ENCODE measurements at places on chromosomes 12 and 14.

GRCh38 chr14:33210311-33210710 lies 271.6 kb downstream of the NPAS3 start:
- H3K27ac ChIP-seq, result no peak overlapping the region
- H3K36me3 ChIP-seq, result no peaks in the 10 kb centered on the region
- H3K27me3 ChIP-seq, result no peaks in the 10 kb centered on the region
- peak; percentile 33 for DNase-seq

DNA sequence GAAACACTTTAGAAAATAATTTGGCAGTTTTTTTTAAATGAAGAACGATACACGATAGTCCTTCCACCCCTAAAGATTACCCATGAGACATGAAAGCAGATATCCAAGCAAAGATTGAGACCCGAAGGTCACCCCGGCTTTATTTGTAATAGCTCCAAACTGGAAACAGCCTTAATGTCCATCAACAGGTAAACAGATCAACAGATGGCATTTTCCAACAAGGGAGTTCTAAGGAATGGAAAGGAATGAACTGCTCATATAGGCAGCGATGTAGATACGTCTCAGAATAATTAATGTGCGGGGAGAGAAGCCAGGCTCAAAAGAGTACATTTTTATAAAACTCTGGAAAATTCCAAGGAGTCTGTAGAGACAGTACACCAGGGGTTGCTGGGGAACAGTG lies 23.7 kb upstream of the MEG3 start:
- no peaks in the 10 kb centered on the region for H3K36me3 ChIP-seq
- no peaks in the 10 kb centered on the region for H3K27me3 ChIP-seq
- no peak overlapping the region for H3K4me3 ChIP-seq

DNA sequence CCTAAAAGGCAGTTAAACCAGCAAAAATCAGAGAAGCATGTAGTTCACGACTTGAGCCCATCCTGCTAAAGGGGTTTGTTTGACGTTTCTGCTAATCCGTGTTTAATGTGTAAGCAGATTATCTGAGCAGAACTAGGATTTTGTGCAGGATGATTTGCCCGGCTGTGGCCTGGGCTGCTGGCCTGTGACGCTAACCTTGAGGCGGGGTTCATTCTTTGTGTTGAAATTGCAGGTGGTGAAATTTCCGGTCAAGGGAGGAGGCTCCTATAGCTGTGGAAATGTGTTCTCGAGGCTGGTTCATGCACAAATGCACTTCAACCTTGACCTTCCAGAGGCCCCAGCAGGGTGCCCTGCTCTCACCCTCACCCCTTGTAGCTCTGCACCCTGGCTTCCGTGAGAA lies 63.7 kb downstream of the SLC24A4 start:
- no peaks in the 10 kb centered on the region for H3K36me3 ChIP-seq
- H3K27ac ChIP-seq, result no peak overlapping the region
- peaks cover 9% of the 10 kb centered on the region for H3K4me1 ChIP-seq
- H3K4me3 ChIP-seq, result no peak overlapping the region
- no peaks in the 10 kb centered on the region for H3K27me3 ChIP-seq

DNA sequence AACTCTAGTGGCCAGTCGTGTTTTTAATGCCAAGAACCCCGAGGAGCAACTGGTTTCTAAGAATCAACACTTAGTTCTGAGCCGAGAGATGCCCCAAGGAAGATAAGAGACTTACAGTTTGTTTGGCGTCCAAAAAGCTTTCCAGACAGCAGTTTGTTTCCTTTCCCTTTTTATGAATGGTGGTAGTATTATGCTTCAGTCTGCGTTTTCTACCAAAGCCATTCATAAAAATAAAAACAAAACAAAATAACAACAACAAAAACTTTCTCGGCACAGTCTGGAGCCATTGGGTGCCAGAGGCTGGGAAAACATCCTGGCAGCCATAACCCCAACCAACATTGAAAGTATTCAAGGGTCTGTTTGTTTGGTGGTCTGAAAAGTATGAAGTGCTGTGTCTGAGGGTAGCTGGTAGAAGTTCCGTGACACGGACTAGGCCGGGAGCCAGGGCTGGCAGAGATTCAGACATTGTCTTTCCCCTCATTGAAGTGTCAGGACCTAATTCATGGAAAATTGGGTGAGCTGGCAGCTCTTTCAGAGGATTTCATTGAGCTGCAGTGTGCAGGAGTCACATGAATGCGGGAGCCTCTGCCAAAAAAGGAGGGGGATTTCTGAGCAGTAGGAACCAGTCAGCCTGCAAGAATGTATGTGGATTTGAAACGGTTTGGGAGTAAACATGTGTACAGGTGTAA lies 124.2 kb downstream of the HMGA2 start:
- peaks cover 13% of the 10 kb centered on the region for H3K36me3 ChIP-seq
- H3K4me3 ChIP-seq, result no peak overlapping the region
- no peak for DNase-seq
- peak overlapping the region; percentile 76 for H3K27ac ChIP-seq
- H3K4me1 ChIP-seq, result peaks cover 52% of the 10 kb centered on the region

- peaks cover 5% of the 10 kb centered on the region for H3K4me1 ChIP-seq
- no peak overlapping the region for H3K27ac ChIP-seq
- no peaks in the 10 kb centered on the region for H3K27me3 ChIP-seq
- no peak overlapping the region for H3K4me3 ChIP-seq
Measured at GRCh38 chr14:50389668-50390441, 6.8 kb downstream of the CDKL1 start.

- no peaks in the 10 kb centered on the region for H3K27me3 ChIP-seq
- no peak overlapping the region for H3K27ac ChIP-seq
- no peaks in the 10 kb centered on the region for H3K4me1 ChIP-seq
Measured at GRCh38 chr12:57161491-57161890, 14.1 kb upstream of the LRP1-AS start.

- H3K27ac ChIP-seq, result no peak overlapping the region
- no peaks in the 10 kb centered on the region for H3K27me3 ChIP-seq
- H3K4me1 ChIP-seq, result no peaks in the 10 kb centered on the region
- H3K36me3 ChIP-seq, result peaks cover 9% of the 10 kb centered on the region
- no peak for DNase-seq
- H3K4me3 ChIP-seq, result no peak overlapping the region
Measured at GRCh38 chr12:94240171-94240570, 91.8 kb downstream of the PLXNC1 start.

- no peak for DNase-seq
- H3K27me3 ChIP-seq, result no peaks in the 10 kb centered on the region
- peaks cover 2% of the 10 kb centered on the region for H3K36me3 ChIP-seq
- no peak overlapping the region for H3K4me3 ChIP-seq
- H3K27ac ChIP-seq, result no peak overlapping the region
Measured at GRCh38 chr12:89690925-89691324, 17.7 kb downstream of the ATP2B1 start.

- peak overlapping the region; percentile 84 for H3K27ac ChIP-seq
- no peaks in the 10 kb centered on the region for H3K27me3 ChIP-seq
- H3K4me1 ChIP-seq, result peaks cover 32% of the 10 kb centered on the region
- peak overlapping the region; percentile 96 for H3K4me3 ChIP-seq
- no peak for DNase-seq
Measured at GRCh38 chr14:39102265-39102968, 618 bp downstream of the SEC23A start.

- H3K36me3 ChIP-seq, result no peaks in the 10 kb centered on the region
- no peak overlapping the region for H3K4me3 ChIP-seq
- DNase-seq, result no peak
- H3K4me1 ChIP-seq, result no peaks in the 10 kb centered on the region
- H3K27ac ChIP-seq, result no peak overlapping the region
Measured at GRCh38 chr14:53621921-53622320, 334.7 kb downstream of the BMP4 start.

GRCh38 chr12:28082096-28082495 lies 108.2 kb upstream of the CCDC91 start:
- no peaks in the 10 kb centered on the region for H3K27me3 ChIP-seq
- no peaks in the 10 kb centered on the region for H3K4me1 ChIP-seq
- no peak overlapping the region for H3K4me3 ChIP-seq
- no peaks in the 10 kb centered on the region for H3K36me3 ChIP-seq
- no peak for DNase-seq

DNA sequence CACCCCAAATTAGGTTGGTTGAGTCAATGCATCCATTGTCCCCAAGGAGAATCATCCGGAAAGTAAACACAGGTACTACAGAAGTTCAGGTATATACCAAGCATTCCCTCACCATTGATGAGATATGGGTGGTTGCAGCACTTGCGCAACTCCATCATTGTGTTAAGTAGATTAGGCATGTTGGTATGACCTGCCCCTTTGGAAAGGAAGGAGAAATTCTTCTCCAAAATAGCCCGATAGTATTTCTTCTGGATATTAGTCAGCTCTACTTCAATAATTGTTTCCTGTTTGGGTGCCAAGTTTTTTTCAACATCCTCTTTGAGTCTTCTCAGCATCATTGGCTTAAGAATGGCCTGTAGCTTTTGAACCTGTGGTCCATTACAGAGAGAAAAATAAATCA lies 21.3 kb upstream of the SUPT16H start:
- no peak overlapping the region for H3K27ac ChIP-seq
- H3K4me1 ChIP-seq, result no peaks in the 10 kb centered on the region
- H3K4me3 ChIP-seq, result no peak overlapping the region
- no peak for DNase-seq

GRCh38 chr14:95690815-95691214 lies 4.6 kb downstream of the TCL1B start:
- no peak overlapping the region for H3K4me3 ChIP-seq
- H3K27me3 ChIP-seq, result no peaks in the 10 kb centered on the region
- no peak for DNase-seq
- no peaks in the 10 kb centered on the region for H3K36me3 ChIP-seq

GRCh38 chr12:32181498-32182175 lies 75.0 kb downstream of the BICD1 start:
- H3K27me3 ChIP-seq, result no peaks in the 10 kb centered on the region
- no peak for DNase-seq
- H3K4me3 ChIP-seq, result no peak overlapping the region
- no peak overlapping the region for H3K27ac ChIP-seq

DNA sequence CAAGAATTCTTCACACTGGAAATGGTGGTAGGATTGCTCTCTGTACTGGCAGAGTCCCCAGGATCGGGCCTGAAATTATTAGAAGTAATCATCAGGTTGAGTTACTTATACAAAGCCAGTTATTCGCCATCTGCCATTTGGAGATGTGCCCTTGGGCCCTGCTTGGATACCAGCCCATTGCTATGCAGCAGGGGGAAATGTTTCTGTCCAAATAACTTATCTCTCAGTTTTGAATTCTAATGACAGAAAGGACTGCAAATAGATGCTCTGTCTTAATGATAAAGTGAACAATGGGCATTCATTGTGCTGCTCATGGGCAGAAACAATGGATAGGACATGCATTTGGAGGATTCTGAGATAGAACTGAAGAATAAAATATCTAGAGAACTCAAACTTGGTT lies 139.1 kb upstream of the PELI2 start:
- no peaks in the 10 kb centered on the region for H3K27me3 ChIP-seq
- H3K36me3 ChIP-seq, result peaks cover 8% of the 10 kb centered on the region
- H3K4me3 ChIP-seq, result no peak overlapping the region
- H3K4me1 ChIP-seq, result peaks cover 19% of the 10 kb centered on the region

Measured in neural crest cell (in vitro differentiated cells).